AML-193 (cell line): ENCODE measurements at places on chromosomes 16 and 17.

DNA sequence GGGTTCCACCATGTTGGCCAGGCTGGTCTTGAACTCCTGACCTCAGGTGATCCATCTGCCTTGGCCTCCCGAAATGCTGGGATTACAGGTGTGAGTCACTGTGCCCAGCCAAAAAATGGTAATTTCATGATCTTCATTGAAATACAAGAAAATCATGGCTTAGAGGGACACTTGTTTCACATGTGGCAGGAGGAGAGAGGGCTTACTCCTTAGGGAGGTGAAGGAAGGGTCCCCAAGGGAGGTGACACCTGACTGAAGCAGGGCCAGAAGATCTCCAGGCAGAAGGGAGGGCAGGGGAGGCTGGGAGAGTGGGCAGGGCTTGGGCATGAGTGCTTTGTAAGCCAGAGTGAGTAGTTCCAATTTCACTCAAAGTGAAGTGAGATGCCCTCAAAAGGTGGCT lies 20.0 kb upstream of the ITGAX start:
- no peak for DNase-seq

DNA sequence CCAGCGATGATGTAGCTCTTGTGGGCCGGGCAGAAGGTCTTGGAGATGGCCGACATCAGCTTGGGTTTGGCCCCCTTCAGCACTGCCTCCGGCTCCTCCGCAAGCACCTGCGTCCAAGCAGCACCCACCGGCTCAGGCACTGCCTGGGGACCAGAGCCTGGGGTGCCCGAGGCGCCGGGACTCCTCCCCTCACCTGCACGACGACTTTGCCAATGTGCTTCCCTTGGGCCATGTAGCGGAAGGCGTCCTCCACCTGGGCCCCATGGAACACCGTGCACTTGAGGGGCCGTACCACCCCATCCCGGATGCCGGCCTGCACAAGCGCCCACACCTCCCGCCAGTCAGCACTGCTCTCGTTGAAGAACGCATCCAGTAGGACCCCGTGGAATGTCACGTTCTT lies 15.0 kb downstream of the FASN start:
- no peak for DNase-seq

GRCh38 chr17:10208604-10209193 lies 10.3 kb upstream of the GAS7 start:
- no peak for DNase-seq

GRCh38 chr16:2776500-2777139 lies 460 bp downstream of the ELOB start:
- no peak for DNase-seq

DNA sequence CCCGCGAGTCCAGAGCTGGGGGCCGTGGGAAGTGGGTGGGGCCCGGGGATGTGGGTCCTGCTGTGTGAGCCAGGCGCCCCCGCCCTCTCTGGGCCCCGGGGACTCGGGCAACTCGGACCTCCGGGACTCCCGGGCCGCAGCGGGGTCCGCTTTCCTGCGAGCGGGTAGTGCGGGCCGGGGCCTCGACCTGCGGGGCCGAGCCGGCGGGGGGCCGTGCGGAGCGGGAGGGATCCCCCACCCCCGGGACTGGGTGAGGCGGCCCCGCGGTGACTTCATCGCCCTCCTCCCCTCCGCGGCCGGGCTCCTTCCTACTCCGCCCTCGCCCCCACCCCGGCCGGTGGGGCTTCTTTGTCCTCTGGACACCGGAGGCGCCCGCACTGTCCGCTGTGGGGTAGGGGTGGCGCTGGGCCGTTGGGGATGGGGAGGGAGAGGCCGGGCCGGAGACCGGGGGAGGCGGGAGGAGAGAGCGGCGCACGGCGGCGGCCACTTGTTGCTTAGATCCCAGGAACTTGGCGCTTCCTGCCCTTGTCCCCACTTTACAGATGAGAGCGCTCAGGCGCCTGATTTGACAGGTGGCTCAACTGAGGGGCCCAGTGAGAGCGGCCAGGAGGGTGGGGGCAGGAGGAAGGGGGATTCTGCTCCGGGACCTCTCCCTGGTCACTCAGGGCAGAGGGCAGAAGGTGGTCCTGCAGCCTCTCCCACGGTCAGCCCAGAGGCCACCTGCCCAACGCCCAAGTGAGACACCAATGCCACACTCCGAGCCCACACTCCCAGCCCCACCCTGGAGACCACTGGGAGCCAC lies 874 bp downstream of the CMTM3 start:
- no peak for DNase-seq

DNA sequence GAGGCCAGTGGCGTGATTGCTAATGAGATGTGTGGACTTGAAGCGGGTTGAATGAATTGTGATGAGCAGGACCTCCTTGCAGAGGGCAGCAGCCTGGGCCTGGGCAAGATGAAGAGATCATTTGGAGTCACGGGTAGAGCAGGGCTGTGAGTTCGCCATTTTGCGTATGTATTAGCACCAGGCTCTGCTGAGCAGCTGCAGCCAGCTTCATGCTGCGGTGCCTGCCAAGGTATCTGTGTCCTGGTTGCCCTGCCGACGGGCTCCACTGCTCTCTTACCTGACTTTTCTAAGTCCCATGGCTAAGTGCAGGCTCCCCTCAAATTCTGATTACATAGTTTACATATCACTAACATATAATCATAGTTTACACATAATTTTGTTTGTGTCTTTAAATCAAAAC lies 295.7 kb downstream of the SNX29 start:
- no peak for DNase-seq

DNA sequence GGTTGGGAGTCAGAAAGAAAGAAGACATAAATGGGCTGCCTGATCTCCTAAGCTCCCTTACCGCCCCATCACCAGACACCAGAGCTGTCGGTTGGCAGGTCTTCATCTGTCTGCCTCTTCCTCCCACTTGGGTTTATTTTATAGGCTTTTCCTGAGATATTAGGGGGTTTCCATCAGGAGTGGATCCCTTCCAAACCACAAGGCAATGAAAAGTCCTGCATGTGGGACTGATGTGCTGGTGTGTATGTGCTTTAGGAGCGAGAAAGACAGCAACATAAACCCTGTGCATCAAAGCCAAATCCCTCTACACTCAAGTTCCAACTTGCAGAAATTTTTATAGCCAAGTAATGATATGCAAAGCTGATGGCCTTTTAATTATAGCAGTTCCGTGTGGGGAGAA lies 389.5 kb downstream of the SLC39A11 start:
- no peak for DNase-seq

DNA sequence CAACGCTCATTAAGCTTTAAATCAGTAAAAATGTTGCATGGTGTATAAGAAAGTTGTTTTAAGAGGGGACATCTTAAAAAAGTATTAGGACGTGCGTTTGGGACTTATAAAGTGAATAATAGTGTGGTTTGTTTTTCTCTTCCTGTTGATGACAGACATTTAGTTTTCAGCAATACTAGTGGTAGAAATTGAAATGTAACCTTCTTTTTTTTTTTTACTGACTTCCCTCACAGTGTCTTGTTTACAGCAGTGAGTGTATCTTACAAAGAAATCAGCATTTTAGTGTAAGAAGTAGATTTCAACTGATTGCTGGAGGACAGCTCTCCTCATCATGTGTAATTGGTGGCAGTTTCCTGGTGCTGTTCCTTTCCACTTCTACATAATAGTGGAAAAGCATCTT lies 39.6 kb downstream of the CYLD start:
- no peak for DNase-seq

GRCh38 chr17:10286324-10286723 lies 86.5 kb downstream of the MYH13 start:
- DNase-seq: no peak

GRCh38 chr16:86722970-86723369 lies 144.6 kb downstream of the FOXL1 start:
- DNase-seq: no peak

DNA sequence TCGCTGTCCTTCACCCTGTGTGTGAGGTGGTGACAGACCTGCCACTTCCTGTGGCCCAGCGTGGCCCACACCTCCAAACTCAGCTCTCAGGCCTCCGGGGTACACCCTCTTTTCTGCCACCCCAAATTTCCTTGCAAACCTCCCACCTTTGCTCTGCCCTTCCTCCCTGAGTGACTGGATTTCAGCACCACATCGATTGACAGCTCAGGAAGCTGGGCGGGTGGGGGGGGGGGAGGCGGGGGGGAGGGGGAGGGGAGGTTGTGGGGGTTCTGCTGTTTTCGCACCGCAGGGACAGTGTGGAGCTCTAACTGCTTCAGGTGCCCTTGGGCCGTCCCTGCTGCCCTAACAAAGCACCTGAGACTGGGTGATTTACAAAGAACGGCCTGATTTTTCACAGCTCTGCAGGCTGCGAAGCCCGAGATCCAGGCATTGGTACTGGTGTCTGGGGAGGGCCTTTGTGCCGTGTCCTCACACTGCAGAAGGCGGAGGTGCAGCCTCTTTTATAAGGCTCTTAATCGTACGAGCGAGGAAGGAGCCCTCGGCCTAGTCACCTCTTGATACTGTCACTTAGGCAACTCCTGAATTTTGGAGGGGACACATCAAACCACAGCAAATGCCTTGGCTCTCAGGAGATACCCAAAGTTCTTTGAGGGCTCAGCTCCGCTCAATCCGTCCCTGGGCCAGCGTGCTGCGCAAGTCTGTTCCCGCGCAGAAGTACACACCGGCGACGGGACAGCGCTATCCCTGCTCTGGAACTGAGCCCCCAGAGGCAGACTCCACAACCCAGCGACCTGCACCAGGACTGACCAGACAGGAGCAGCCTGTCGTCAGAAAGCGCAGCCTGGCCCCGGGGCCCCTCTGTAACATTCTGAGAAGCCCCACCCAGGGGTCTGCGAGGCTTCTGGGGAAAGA lies 3.6 kb downstream of the NDUFAF8 start:
- DNase-seq: no peak

DNA sequence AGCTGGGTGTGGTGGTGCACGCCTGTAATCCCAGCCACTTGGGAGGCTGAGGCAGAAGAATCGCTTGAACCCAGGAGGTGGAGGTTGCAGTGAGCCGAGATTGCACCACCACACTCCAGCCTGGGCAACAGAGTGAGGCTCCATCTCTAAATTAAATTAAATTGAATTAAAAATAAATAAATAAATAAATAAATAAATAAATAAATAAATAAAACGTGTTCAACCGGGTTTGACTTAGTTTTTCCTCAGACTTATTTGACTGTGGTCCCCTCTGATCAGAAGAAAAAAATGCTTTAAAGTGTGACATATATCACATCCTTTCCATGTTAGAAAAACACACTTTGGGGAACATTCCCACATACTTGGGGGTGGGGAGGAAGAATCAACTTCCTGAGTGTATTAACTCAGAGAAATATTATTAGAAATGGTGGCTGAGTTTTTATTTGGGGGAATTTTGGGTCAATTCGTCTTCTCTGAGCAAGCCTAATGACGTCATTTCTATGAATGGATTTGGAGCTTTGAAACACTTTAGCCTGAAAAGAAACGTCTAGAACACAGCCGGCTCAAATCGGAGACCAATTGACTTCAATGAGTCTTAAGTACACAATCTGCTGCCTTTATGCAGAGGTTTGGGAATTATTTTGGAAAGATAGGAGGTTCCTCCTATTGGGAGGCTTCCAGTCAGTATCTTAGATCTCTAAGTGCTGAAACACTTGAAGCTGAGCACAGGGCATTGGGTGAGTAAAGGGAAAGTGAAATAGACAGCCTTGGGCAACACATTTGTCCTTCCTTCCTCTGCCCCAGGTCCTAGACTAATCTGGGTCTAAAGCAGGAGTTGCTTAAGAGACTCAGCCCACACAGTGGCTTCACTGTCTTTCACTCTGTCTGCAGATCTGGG lies 132.6 kb downstream of the PITPNC1 start:
- DNase-seq: peak; percentile 49

GRCh38 chr16:11517961-11518360 lies 68.8 kb downstream of the LITAF start:
- no peak for DNase-seq

DNA sequence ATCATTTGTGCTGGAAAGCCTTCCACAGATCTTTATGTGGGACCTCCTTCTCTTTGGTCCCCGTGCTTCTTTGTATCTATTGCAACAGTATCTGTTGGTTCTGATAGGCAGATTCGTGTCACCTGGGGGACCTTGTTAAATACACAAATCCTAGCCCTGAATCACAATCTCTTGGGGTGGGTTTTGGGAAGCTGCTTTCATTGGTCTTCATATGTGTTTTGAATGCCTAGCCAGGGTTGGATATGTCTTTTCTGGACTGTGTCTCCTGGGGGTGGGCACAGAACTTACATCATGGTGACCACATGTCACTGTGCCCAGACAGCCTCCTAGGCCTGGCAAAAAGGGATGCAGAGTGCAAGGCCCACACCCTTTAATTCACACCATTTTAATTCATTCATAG lies 81.0 kb upstream of the HNF1B start:
- DNase-seq: no peak
